Right renal pelvis (tissue), 4 donors: ENCODE measurements at places on chromosomes 5 and 9. TPM values are rescaled to one million over a fixed set of nuclear protein-coding genes. Genes with fewer than 3 reads are reported as not detected.
A peak's percentile ranks its signal among the peaks of the same experiment; 100 is the strongest.

DNA sequence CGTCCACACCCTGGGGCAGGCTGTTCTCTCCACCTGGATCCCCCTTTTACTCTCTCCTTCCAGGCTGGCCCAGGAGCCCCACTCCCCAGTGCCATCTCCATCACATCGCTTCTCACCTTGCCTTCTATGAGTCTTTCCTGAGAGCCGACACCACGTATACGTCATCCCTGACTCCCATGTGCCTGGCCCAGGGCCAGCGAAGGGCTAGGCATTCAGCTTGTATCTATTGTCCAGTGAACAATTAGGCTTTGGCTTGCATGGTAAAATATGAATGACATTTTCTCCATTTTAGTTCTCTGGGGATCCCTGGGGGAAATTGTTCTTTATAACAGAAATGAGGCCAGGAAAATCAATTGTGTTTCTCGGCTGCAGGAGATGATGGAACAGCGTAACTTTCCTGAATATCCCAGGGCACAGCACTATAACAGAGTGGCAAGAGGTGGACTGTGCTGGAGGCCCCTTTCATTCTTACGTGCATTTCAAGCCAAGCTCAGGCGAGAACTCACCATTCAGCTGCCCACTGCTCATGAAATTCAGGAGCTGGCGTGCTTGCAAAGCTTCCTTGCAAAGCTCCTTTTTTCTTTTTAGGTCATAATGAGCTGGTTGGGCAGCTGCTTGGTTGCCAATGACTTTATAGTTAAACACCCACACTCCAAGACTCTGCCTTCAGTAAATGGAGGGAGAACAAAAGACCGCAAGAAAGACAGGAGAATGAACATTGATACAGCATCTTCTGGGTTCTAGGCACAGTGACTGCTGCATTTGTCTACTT lies 37.7 kb downstream of the NSG2 start:
- DNase-seq, result no peak

DNA sequence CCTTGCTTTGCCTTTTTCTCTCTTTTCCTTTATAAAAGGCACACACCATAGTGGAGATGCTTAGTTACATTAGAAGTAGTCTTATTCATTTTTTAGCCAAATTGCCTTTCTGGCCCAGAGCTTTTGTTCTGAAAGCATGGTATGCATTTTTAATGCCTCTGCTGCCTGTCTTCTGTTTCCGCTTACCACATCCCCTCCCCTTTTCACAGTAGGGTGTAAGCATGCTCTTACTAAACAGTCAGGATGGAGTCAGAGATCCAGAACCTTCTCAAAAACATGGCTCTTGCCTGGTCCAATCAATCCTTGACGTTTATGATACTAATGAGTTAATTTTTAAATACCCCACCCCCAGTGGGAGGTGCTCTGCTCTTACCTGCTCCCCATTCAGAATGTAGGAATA lies 22.5 kb downstream of the PPP3R2 start:
- no peak for DNase-seq

GRCh38 chr5:112196584-112196983 lies 222.5 kb downstream of the EPB41L4A start:
- DNase-seq, result no peak

DNA sequence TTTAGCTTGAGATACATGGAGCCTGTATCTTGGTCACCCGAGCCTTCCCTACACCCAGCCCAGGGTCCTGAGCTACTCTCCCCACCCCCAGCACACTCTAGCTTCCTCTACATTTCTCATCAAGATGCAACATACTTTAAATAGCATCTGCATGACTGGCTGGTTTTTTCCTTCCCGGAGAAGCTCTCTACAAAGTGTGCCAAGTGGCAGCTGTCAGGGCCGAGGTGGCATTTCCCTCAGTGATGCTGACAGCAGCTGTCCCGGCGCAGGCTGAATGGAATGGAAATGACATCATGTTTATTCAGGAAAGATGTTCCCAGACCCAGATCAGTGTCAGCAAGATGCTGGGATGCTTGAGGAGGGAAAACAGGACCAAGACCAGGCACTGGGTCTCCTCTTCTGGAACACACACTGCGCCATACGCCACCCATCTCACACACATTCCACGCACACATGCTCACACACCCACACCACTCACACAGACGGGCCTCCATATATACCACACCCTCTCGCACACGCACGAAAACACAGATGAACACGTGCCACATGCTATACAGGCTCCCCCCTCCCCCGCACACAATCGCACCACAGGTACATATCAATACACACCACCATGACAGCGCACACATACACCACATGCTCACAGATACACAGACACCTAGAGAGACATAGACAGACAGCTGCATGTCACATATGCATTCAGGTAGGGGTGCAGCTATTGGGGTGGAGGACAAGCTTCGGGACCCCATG lies 67.8 kb downstream of the LHX2 start:
- no peak for DNase-seq

DNA sequence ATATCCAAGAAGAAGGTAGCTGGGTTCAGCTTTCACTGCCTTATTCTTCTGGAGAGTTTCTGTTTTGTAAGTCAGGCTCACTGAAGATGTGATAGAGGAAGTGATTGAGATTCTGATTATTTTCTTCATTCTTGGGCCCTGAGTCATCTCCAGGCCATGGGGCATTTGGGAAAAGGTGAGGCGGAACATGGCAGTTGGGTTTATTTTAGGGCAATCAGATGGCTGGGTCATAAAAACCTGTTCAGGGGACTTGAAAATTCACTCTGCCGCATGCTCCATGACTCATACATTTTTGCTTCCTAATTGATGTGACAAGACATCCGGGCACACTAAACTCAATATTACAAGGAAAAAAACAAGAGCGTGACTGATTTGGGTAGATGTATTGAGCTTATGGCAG lies 265.7 kb upstream of the KLF4 start:
- no peak for DNase-seq

GRCh38 chr9:27329291-27329690 lies 32.3 kb upstream of the EQTN start:
- no peak for DNase-seq

- no peak for DNase-seq
These were observed 1.6 kb upstream of the PCAT7 start for GRCh38 chr9:94553029-94553938.

DNA sequence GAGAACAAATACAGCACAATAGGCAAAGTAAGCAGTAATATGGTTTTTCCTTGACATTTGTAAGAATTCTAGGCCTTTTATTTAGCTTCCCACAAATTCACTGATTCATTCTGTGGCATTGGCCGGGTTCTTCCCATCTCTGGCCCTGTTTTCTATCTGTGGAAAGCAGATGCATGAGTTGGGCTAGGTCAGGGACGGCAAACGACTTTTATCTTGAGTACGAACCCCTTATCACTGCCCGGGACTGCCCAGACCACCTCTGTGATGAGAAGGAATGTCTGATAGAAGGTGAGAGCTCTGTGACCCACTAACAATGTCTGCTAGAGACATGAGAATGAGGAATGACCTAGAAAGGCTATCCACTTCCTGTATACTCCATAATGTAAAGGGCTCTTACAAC lies 35.4 kb upstream of the ADAM19 start:
- no peak for DNase-seq

GRCh38 chr5:36957953-36958537 lies 81.5 kb downstream of the NIPBL start:
- no peak for DNase-seq

GRCh38 chr5:45113726-45114125 lies 305.0 kb downstream of the MRPS30 start:
- no peak for DNase-seq

GRCh38 chr5:151492729-151493128 lies 45.3 kb downstream of the SLC36A1 start:
- DNase-seq, result no peak

DNA sequence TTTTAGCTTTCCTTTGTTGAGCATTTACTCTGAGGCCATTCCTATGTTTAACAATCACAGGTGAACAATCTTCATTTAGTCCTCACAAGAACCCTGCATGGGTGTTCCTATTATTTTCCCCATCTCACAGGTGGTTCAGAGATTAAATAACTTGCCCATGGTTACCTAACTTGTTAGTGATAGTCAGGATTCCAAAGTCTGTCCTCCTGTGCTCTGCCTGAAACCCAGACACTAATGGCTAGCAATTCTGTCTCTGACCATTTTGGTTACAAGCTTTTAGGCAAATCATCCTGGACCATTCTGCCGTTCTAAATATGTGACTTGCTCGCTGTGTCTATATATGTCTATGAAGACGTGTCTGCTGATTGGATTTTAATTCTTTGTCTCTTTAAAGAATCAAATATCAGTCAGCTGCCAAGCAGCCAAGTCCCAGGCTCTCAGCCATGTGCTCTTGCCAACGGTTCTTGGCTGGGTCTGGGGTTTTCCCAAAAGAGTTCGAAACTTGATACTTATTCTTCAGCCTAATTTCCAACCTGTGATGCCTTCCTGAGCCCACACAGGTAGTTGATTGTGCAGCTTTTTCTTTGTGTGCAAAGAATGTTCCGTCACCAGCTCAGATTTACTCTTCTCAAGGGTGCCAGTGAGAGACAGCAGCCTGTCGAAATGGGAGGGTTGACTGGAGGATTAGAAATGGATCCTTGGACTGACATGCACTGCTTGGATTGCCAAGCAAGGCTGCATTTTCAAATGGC lies 121.7 kb downstream of the NREP start:
- DNase-seq, result no peak

GRCh38 chr5:157172403-157172802 lies 6.3 kb upstream of the GARIN3 start:
- no peak for DNase-seq

- DNase-seq, result no peak
These were observed 17.0 kb downstream of the FOCAD start for GRCh38 chr9:20701060-20701459.

GRCh38 chr5:168121138-168121494 lies 170.3 kb upstream of the WWC1 start:
- no peak for DNase-seq

GRCh38 chr5:32110111-32110696 lies 63.9 kb downstream of the GOLPH3 start:
- DNase-seq, result no peak

GRCh38 chr9:86434039-86434726 lies 80.0 kb upstream of the TUT7 start:
- peak; percentile 58 for DNase-seq

DNA sequence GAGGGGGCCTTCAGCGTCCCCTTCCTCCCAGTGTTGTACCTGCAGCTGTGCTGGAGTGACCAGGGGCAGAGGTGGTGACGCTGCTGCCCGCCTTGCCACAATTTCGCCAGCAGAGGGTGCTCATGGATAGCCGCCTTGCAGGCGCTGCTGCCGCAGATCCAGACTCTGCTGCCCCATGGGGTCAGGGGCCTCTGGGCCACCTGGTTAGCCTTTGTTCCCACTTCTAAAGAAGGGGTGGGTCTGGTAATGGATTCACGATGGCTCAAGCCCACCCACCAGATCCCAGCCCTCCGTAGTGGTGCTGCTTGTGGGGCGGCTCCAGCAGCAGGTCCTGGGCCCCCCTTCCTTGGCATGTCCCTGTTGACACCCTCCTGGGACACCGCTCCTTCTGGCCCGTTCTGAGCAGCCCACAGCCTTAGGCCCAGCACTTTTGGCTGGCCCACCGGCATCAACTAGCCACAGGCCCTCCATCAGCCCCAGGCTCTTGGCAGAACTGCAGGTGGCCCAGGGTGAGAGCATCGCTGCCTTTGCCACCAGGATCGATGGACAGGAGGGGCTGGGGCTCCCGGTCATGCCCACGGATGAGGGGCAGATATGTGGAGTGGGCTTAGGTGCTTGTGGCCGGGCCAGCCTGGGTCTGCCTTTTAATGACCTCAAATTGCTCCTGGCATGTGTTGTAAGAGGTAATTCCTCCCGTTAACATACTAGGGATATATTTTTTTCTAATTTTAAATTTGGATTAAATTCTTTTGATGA lies 57.2 kb downstream of the COL5A1 start:
- peak; percentile 45 for DNase-seq

DNA sequence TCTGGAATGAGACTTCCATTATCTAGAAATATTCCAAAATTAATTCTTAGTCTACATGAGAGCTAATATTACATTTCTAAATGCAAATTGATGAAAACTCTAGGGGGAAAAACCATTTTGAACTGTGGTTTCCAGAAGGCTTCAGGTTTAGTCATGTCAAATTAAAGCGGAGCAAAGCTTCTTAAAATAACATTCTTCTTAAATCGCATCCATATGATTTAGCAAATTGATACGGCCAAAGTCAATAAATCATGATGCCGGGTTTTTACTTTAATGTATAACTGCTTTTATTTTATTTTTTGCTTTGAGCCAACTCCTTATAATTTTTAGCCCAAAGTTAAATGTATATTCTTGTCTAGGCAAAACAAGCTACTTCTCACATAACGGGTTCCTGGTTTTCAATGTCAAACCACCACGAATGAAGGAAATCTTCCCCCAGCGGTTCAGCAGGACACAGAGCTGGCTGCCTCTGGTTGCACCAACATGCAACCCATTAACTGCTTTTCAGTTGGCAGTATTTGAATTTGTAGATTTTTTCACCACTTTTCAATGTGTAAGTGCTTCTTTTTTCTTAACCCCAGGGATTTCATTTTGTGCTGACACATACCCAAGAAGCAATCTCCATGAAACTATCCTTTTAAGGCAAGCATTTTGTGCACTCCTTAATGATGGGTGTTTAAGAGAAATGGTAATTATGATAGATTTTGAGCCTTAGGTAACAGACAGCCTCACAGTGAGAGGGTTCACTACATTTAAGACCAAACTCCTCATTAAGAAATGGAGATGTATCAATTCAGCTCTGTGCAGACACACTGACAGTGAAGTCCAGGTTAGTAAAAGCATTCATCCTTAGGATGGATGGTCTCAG lies 35.5 kb downstream of the EFNA5 start:
- DNase-seq, result no peak

DNA sequence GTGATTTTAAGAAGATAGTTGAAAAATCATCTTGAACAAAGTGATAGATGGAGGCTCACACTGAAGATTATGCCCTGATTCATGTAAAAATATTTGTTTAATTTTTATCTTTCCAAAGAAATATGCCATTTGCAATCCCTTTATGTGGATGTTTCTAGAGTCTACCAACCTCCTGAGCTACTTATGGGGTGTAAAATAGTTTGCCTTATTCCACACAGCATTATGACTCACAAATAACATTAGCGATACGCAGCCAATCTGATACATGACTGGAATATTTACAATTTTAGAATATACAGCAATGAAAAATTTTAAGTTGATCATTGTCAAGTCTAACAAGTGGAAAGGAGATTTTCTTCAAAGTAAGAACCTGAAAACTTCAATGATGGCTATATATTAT lies 327.5 kb downstream of the EDIL3 start:
- DNase-seq, result no peak

The ZBED3 gene
- polyA plus RNA-seq, result 38.2 TPM

The S1PR3 gene
- polyA plus RNA-seq, result 64.2 TPM

The LCN15 gene
- polyA plus RNA-seq, result not detected

The MLANA gene
- 0.61 TPM for polyA plus RNA-seq

The PROB1 gene
- polyA plus RNA-seq, result 1.7 TPM

The ENTPD8 gene
- polyA plus RNA-seq, result 0.54 TPM

The TCF7 gene
- polyA plus RNA-seq, result 12.8 TPM

The CFAP90 gene
- 5.6 TPM for polyA plus RNA-seq

The MARVELD2 gene
- 28.2 TPM for polyA plus RNA-seq

The NIM1K gene
- polyA plus RNA-seq, result 0.46 TPM

The UNC5A gene
- polyA plus RNA-seq, result 0.19 TPM

The LRRC26 gene
- not detected for polyA plus RNA-seq
